EH (cell line): ENCODE measurements at places on chromosomes 2 and 18.
A peak's percentile ranks its signal among the peaks of the same experiment; 100 is the strongest.

- DNase-seq = no peak
Measured at GRCh38 chr18:56933472-56933871, 213.4 kb upstream of the BOD1L2 start.

GRCh38 chr2:98607104-98607503 is 1.2 kb downstream of the COA5 start:
- no peak for DNase-seq

- DNase-seq = no peak
Measured at GRCh38 chr2:176813621-176814049, 399.0 kb upstream of the HNRNPA3 start.

- peak; percentile 48 for DNase-seq
Measured at GRCh38 chr2:73984203-73984921, at the start of gene TET3. Gene TET3, plus strand, starts transcription at chr2:73984910. Its CDS starts 1,494 bp downstream, at chr2:73986404.

GRCh38 chr2:216715402-216715974 is 20.1 kb upstream of the IGFBP5 start:
- no peak for DNase-seq

DNA sequence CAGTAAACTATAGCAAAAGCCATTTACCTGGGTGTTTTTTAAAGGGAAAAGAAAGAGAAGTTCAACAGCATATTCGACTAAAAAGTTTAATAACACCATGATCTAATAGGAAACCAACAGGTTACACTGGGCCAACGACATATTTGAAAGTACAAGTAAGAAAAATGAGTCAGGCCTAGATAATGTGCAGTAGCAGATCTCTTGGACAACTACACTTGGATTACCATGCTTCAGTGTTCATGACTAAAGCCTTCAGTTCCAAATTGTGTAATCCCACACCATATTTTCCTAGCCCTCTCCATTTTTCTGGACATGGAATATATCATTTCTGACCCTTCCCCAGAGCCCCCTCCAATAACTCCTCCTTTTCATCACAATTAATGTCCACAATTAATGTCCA is 39.1 kb upstream of the FIGN start:
- peak; percentile 88 for DNase-seq

DNA sequence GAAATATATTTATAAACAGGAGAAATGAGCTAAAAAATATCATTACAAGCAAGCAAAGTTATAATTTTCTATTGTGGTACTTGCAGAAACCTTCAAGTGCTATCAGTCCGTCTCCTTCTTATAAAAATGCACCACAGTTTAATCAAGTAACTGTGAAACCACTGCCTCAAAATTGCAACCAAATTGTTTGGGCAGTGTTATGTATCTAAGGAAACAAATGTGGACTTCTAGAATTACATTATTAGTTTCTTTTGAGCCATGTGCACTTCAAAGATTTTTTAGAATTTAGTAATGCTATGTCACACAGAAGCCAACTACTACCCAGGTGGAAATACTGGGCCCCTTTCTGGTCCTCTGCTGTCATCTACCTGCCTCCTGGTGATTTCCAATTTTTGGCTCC is 495.6 kb downstream of the NYAP2 start:
- DNase-seq = peak; percentile 39

DNA sequence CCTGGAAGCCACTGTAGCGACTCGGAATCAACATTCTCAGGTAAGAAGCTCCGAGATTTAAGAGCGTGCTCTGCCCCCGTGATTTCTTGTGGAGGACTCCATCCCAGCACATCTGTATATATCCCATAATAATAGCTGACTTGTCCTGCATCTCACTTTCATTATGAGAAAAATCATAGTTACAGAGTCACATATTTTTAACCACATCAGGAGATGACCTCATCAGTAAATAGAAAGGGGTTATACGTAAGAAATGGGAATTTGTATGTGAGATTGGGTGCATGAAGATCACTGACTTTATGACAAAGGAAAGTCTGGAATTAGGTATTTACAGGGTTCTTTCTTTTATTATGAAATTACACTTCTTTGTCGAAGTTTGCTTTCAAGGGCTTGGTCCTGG is 16.4 kb upstream of the TMEM18 start:
- peak; percentile 23 for DNase-seq

- DNase-seq = peak; percentile 72
Measured at GRCh38 chr2:42196403-42197267, 27.5 kb downstream of the EML4 start.

DNA sequence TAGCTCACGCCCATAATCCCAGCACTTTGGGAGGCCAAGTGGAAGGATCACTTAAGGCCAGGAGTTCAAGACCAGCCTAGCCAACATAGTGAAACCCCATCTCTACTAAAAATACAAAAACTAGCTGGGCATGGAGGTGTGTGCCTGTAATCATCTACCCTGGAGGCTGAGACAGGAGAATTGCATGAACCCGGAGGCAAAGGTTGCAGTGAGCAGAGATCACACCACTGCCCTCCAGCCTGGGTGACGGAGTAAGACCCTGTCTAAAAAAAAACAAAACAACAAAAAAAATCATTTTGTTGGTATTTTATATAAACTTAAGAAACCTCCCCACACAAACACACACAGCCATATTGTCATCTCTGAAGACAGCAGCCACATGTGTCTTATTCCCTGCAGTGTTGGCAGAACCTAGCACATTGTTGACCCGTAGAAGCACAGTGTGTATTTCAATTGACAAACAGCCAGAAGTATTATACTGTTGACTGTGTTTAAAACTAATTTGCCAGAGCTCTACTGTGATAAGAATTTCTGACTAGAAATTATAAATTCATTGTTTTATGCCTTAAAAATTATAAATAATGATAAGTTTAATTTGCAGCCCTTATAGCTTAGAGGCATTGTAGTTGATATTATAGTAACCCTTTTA is 68.1 kb downstream of the DNAJC10 start:
- no peak for DNase-seq

GRCh38 chr2:99450199-99450598 is 39.6 kb downstream of the REV1 start:
- no peak for DNase-seq

DNA sequence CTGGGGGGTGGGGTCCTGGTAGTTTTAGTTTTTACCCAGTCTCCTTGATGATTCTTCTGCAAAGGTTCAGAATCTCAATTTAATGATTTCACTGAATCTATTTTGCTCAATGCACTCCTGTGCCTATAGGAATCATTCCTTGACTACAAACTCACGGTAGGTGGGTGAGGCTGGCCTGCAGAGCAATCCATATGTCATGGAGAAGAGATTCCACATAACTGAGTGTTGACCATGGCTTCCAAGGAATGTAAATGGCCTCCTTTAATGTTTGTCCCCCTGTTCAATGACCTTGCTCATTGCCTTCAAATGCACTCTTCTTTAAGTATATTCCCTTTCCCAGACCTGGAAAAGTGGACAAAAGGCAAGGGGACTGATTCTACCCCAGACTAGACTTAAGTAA is 12.5 kb downstream of the FAP start:
- DNase-seq = peak; percentile 19

DNA sequence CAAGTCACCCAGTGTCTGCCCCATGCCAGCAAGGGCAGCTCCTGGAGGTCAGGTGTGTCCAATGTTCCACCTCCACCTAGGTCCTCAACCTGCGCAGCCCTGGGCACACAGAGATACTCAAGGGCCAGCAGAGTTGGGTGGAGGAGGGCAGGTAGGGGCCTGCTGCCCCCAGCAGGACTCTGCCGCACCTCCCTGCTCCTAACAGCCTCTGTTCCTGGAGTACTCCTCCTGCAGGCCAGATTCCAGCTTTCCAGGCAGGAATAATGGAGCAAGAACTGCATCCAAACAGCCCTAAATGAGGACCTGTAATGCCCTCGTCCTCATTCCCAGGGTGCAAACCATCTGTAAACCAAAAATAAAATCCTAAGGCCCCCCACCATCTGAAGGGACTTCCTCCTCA is 44.4 kb upstream of the ACAA2 start:
- no peak for DNase-seq

DNA sequence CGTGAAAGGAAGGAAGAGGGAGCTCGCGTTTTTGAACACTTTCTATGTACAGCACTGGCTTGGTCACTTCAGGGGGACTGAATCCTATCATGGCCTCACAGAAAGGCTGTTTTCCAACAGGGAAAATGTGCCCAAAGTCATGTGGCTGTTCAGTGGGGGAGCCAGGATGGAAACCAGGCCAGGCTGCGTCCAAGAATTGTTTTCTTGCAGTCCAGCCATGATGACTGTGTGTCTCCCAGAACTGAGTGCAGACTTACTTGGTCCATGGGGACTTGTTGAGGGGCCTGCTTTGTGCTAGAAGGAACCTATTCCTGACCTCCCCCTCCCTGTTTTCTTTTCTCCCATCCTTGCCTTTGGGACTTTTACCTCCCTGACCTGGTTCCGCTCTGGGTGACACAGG is 46.9 kb downstream of the EMILIN2 start:
- DNase-seq = no peak

- DNase-seq = no peak
Measured at GRCh38 chr18:36340246-36340645, 42.7 kb downstream of the FHOD3 start.

GRCh38 chr2:236403125-236403524 is 138.9 kb upstream of the ASB18 start:
- DNase-seq = no peak

GRCh38 chr2:59182249-59182648 is 941.1 kb upstream of the FANCL start:
- peak; percentile 62 for DNase-seq

DNA sequence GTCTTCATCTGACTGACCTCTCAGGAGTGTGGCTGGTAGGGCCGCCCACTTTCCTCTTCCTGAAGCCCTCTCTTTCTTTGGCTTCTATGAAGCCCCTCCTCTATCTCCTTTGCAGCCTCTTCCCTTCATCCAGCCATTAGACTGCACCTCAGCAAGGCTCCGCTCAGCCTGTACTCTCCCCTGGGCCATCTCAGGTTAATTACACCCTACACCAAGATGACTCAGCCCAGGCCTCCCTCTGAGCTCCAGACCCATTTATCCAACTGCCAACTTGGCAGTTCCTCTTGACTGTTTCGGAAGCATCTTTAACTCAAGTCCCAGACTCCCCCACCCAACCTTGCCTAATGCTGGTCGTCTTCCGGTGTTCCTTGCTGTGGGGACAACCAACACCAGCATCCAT is 5.8 kb upstream of the WNT6 start:
- peak; percentile 55 for DNase-seq
